ENCODE measurements at places on chromosomes 13 and 19. TPM values are rescaled to one million over a fixed set of nuclear protein-coding genes. Genes with fewer than 3 reads are reported as not detected.

GRCh38 chr19:19385896-19386869 is 19.3 kb upstream of the GATAD2A start:
- DNase-seq, result no peak

DNA sequence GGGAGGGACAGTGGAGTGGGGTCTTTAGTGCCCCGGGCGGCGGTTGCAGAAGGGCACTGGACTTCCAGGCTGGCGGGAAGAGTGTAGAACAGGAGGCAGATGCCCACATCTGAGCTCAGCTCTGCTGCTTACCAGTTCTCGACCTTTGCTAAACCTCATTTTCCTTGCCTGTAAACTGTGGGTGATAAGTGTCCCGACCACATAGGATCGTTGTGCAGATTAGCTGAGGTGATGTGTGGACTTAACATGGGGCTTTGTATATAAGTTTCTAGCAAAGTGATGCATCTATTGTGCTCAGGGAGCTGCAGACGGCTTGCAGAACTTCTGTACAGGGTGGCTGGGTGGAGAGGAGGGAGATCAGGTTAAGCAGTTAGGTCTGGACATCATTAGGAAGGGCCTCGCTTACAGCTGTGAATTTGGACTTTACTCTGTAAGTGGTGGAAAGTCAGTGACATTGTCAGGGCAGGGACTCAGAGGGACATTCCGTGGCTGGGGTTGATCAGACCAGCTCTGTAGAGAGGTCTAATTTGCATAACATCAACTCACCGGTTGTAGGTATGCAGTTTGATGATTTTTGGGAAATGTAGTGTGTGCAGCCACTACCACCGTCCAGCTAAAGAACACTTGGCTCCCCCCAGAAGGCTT is 70.0 kb downstream of the SPATA13 start:
- no peak for DNase-seq

Gene PCP2
- total RNA-seq, result not detected

GRCh38 chr19:44278181-44278690 is 18.6 kb downstream of the ZNF233 start:
- no peak for DNase-seq

DNA sequence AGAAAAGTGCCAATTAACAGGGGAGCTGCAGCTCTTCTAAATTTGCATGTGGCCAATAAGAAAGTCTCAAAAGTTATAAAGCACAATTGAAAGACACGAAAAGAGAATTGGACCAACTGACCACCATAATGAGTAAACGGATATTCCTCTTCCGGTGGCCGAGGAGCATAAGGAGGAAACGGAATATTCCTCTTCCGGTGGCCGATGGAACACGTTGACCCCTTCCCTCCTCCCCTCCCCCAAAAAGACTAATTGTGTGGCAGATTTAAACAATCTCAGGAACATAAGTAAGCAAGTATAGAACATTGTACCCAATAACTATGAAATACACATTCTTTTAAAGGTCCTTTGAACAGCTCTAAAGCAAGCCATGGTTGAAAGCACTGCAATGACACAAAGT is 41.2 kb upstream of the TUBGCP3 start:
- no peak for DNase-seq

DNA sequence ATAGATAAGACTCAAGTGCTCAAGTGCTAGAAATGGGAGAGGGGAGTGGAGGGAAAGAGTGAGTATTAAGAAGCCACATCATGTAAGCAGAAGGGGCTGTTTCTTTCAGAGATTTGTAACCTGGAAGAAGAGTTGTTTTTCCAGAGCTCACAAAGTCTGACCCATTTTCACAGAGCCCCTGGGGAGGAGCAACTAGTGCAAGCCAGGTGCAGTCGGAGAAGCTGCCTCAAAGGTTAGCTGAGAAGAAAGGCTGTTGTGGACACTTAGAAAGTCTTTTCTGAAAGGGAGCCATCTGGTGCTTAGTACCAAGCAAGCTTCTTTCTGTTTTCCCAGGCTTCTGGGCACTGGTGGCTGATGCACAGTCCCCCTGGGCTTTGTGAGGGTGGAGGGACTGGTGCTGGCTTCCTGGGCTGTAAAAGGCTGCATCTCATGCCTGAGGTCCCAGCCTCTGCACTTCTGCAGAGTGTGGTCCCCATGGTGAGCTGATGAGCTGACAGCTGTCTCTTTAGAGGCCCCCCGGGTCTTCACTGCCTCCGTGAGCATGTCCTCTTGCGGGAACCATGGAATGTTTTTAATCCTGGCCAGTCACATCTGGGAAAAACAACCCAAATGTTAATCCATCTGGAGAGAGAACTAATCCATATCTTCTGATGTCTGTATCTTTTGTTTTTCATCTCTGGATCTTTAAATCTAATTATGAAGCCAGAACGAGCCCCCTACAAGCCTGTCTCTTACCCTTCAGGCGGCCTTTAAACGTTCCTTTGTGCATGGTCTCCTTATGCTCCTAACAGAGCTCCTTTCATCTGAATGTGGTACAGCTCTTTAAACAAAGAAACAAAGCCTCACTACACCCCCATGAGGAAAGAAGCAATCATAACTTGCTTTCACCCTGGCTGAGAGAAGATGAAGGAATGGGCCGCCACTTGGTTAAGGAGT is 40.2 kb downstream of the OLFM4 start:
- no peak for DNase-seq

Gene TEAD2
- 8.1 TPM for total RNA-seq

- no peak for DNase-seq
These were observed 74.7 kb downstream of the SPACA7 start for GRCh38 chr13:112450904-112451240.

Gene TUBA3C
- not detected for total RNA-seq

GRCh38 chr13:110037925-110038573 is 251.7 kb upstream of the IRS2 start:
- DNase-seq, result no peak

GRCh38 chr19:30153326-30154210 is 211.5 kb downstream of the URI1 start:
- no peak for DNase-seq

Gene GIPC3
- 0.25 TPM for total RNA-seq

- no peak for DNase-seq
These were observed 2.2 kb downstream of the FFAR1 start for GRCh38 chr19:35349614-35350521.

Gene LGALS14
- not detected for total RNA-seq

- DNase-seq, result no peak
These were observed 156.1 kb downstream of the IRS2 start for GRCh38 chr13:109630271-109630670.

DNA sequence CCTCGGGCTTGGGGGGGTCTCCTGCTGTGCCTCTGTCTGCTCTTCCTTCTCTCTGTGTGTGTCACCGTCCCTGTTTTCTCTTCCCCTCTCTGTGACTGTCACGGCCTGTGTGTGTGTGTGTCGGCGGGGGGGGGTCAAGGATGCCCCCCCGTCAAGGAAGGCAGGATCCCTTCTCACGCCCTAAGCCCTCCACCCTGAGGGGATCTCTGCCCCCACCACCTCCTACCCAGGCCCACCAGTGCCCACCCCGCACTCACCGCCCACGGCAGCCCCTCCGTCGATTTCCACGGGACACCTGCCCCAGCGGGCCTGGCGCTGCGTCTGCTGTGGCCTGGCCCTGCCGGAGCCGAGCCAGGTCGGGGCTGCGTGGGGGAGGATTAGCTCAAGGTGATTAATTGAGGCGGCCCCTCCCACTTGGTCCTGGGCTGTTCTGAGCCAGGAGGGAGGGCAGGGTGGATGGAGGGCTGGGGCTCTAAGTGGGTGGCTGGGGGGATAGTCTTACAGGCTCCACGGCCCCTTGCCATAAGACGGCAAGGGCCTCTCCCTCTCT is at the start of gene RAX2:
TSS of gene RAX2 (minus strand) at position 323 of the 550 bp plus-strand sequence. CDS start 486 bp downstream, outside the sequence.
- no peak for DNase-seq

DNA sequence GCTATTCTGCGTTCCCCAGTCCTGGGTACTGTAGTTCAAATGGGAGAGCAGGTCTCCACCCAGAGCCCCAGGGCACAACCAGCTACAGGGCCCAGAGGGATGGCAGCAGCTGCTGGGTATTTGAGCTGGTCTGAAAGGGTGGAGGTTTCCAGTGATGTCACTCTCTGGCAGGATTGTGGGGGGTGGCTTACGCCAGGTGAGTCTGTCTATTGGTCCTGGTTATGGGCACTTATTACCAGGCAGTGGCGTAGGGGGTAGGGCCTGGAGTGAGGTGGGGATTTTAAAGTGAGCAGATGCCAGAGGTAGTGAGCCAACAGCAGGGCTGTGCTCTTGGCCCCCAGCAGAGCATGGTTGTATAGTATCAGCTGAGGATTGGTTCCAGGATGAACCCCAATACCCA is 6.2 kb downstream of the RPS19 start:
- no peak for DNase-seq

DNA sequence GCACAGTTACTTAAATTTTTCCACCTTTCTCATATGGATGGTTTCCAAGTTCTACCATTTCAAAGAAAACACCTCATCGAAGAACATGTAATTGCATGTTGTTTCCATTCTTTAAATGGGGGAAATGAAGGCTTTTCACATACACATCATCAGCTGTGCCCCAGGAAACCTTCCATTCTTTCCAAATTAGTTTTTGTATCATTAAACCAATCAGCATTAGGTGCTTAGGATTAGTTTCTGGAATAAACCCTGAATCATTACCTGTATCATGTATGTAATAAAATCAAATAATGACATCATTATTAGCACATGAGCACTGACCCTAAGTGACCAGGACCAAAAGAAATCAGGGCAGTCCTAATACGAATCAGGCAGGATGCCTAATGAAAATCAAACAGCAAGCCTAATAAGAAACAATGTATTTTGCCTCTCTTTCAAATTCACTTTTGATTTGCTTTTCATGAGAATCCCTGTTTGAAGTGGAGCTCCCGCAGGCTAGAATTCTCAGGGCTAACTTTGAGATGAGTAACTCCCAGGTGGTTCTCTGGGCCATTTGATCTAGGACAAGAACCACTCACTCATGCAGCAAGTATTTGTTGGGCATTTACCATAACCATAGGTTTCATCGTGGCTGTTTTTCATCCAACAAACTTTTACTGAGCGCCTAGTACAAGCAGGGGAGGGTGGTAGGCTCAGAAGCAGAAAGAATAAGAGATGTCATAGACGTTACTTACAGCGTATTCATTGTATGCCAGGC is 89.2 kb downstream of the MZT1 start:
- DNase-seq, result no peak

- no peak for DNase-seq
These were observed 11.8 kb downstream of the PGLS start for GRCh38 chr19:17522988-17523872.

GRCh38 chr13:91134803-91135184 is 212.7 kb upstream of the MIR17HG start:
- no peak for DNase-seq

DNA sequence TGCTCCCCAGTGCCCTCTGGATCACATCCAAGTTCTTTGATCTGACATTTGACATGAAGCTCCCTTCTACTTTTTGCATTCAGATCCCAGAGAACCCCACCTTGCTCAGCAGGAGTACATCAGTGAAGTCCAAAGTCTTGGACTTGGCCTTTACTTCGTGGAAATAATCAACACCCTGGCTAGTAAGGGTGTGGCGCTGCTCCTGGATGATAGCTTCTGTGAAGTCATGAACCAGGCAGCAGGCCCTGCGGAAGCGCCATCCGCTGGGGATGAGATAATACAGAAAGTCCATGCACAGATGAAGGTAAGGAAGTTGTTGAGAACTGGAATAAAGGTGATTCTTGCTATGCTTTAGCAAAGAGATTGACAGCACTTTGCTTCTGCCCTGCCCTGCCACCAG is 43.2 kb downstream of the OR10H4 start:
- DNase-seq, result no peak

Gene MEDAG
- 0.50 TPM for total RNA-seq

- DNase-seq, result no peak
These were observed 109.8 kb downstream of the CACNA1A start for GRCh38 chr19:13396250-13397080.

- peak; percentile 36 for DNase-seq
These were observed 96.8 kb downstream of the ATP8A2 start for GRCh38 chr13:25468325-25469168.

Gene C19orf25
- total RNA-seq, result 17.3 TPM

DNA sequence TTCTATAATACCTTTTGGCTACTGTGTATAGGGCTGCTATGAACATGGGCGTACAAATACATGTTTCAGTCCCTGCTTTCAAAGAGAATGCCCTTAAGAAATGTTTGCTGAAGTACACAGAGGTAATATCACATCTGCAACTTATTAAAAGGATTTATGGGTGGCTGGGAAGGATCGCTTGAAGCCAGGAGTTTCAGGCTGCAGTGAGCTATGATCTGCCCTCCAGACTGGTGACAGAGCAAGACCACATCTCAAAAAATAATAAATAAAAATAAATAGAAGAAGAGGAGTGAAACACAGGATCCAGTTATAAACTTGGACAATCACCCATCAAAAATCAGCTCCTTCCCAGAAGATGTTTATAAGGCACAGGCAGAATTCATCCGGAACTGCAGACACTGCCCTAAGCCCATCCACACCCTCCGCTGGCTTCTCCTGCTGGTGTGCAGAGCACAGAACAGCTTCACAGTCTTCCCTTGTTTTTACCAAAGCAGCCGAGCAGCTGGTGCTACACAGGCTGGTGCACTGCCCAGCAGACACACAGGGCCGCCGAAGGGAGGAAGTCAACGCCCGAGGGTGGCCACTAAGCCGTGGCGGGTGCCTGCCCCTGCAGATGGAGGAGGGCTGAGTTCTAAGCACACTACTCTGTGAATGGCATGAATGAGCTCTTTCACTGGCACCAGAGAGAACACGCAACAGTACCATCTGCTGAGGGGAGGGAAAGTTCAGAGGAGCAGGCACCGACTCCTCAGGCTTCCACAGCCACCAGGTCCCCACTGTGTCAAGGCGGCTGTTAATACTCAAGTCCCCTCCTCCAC is 44.0 kb downstream of the BRD4 start:
- DNase-seq, result no peak

DNA sequence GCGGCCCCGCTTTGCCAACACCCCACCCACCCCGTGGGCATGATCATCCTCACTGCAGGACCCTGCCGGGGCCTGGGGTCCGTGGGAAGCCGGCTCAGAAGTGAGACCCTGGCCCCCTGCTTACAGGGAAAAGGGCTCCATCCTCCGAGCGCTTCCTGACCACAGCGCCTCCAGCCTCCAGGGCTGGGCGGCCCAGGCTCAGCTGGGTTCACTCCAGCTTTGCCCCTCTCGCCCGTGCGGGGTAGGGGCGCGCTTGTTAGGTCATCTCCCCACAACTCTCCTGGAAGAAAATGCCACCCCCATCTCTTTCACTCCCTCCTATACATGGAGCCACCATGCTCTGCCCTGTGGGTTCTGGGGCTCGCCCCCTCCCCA is 6.6 kb upstream of the C1QTNF9B start:
- DNase-seq, result no peak

Gene ZIC2
- total RNA-seq, result not detected

- DNase-seq, result no peak
These were observed 29.2 kb downstream of the XPO4 start for GRCh38 chr13:20873348-20873747.

DNA sequence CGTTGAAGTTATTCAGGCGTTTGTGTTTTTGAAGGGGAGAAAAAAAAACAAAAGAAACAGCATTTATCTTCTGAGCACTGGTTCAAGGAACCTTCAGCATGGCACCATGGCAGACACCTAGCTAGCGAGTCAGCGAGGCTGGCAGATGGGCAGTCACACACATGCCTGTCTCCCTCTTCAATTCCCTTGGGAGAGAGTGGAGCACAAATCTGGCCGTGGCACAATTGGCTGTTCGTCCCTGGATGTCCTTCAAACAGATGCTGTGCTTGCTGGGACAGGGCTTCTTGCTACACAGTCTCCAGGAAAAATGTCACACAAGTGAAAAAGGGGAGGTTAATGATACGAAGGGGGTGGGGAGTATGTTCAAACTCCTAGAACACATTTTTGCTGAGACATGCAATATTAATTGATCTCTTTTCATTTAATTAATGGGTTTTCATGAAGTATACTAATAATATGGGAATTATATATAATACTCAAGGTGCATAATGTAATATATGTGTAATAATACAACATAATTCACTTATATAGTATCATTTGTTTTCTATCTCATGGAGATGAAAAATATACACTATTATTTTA is 1674.5 kb upstream of the SLC10A2 start:
- no peak for DNase-seq
